ENCODE measurements at places on chromosomes 1 and 21.

GRCh38 chr1:169048043-169048442, 58.4 kb upstream of the ATP1B1 start:
- DNase-seq, result peak; percentile 76

GRCh38 chr1:225772848-225773247, 4.8 kb upstream of the SRP9 start:
- no peak for DNase-seq

DNA sequence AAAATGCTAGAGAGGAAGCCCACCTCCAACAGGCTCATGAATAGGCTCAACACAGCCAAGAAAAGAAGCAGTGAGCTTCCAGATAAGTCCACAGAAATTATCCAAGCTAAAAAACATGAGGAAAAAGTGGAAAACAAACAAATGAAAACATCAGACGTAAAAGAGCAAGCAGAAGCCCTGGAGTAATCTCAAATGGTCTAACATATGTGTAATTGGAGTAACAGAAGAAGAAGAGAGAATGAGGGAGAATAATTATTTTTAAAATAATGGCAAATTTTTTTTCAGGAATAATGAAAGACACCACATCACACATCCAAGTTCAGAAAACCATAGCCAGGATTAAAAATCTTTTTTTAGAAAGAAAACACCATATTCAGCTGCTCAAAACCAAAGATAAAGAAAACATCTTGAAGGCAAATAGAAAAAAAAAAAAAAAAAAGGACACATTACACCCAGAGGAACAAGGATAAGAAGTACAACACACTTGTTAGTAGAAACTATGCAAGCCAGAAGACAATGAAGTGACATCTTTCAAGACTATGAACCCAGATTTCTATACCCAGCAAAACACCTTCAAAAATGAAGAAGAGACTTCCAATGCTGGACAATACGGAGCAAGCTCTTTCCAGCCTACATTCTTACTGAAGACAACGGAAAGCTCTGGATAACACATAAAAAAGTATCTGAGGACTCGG, 10.6 kb upstream of the SUMO3 start:
- no peak for DNase-seq

GRCh38 chr1:79375352-79375751, 368.8 kb upstream of the ADGRL4 start:
- no peak for DNase-seq

DNA sequence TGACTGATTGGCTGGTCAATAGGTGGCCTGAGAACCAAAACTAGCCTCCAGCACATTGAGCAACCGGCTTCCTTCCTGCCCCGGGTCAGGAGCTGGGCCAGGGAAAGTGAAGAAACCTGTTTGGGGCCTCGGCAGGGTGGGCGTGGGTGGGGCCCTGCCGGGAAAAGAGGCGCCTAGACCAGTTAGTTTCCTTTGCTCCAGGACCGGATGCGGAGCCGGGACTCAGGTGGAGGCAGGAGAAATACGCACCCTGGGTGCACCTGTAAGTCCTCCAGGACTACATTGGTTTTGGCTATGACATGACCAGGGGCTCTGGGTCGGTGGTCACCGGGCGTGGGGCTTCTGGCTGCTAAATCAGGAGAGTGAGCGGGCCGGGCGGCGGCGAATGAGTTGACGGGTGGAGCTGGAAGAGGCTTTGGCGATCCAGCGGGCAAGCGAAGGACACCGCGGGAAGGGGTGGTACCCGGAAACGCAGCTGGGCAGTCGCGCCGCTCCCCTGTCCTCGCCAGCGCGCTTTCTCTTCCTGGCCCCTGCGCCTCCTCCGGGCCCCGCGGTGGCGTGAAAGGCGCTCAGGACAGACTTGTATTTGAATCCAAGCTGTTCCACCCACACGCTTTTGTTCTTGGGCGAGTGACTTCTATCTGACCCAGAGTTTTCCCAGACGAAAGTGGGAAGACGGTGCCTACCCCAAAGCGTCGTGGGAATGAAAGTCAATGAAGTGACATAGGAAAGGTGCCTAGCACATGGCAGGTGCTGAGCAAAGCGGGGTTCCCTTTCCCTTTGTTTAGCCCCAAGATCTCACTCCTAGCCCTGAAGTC, 30.6 kb upstream of the JUN start:
- DNase-seq, result peak; percentile 26

- no peak for DNase-seq
Measured at GRCh38 chr1:12654004-12654567, 10.2 kb downstream of the AADACL4 start.

DNA sequence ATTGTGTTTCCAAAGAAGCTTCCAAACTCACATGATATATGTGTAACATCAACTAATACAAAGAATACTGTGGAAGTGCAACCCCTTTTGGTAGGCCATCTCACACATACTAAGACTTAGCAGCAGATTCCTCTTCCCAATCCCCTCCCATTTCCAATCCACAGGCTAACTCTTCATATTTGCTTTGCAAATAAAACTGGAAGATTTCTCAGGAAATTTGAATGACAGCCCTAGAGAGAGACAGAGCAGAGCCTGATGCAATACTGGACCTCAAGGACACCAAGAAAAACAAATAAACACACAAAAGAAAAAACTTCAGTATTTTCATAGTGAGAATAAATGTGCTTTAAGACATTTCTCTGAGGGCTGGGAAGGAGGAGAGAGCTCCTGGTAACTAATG, 190.2 kb upstream of the BRINP3 start:
- DNase-seq, result no peak

GRCh38 chr1:37722181-37723071, 30.1 kb downstream of the CDCA8 start:
- DNase-seq, result no peak

GRCh38 chr1:17768651-17769241, 13.6 kb downstream of the ACTL8 start:
- peak; percentile 84 for DNase-seq

GRCh38 chr1:53327182-53327913, 522 bp downstream of the LRP8 start:
- DNase-seq, result peak; percentile 37

DNA sequence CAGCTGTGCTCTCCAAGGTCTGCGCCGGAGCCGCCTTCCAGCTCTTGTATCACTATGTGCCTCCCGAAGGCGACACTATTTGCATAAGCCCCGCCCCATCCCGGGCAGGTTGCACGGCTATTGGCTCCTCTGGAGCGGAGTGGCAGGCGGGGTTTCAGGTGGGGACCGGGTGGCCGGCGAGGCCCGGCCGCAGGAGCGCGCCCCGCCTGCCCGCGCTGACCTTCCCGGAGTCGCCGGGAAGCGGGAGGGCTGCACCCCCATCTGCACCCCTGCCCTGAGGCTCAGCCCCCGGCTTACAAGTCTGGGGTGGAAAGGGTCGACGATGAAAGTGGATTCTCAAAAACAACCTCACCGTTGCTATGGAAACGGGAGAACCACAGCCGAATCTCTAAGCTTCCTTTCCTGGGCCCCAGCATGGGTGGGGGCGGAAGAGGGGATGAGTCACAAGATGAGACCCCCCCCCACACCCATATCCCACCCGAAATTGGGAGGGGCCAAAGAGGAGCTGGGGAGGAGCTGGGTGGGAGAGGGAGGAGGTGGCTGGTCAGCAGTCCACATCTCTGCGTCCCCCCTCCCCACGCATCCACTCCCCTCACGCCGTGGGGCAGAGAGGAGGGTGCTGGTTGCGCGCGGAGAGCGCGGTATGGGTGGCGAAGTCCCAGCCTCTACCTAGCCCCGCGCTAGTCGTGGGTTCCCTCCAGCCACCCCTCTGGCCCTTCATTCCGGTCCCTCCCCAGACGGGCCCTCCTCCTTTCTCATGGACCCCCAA, at the start of gene HPCAL4:
TSS of gene HPCAL4 (minus strand) at position 51 of the 769 bp plus-strand sequence. CDS start 6,830 bp downstream, outside the sequence.
- peak; percentile 89 for DNase-seq

- DNase-seq, result no peak
Measured at GRCh38 chr1:113215015-113215414, 142.0 kb downstream of the LRIG2 start.

GRCh38 chr1:100277866-100278265, 11.8 kb downstream of the RTCA start:
- no peak for DNase-seq

DNA sequence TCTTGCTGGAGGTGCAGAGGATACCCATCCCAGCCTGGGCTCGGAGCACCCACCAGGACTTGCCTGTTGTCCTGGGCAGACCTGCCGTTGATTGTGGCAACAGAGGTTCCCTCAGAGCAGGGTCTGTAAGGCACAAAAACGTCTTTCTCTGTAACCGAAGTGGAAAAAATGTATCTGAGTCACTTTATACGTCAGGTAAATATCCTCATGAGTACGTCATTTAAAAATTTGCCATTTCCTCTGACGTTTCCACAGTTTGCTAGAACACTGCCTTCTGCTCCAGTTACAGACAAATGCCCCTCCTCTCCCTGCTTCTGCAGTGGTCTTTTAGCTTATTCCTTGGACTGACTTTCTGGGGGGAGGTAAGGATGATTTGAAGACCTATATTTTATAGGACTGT, 326.8 kb downstream of the HHAT start:
- no peak for DNase-seq

GRCh38 chr1:1768249-1768992, 9.8 kb downstream of the NADK start:
- no peak for DNase-seq

DNA sequence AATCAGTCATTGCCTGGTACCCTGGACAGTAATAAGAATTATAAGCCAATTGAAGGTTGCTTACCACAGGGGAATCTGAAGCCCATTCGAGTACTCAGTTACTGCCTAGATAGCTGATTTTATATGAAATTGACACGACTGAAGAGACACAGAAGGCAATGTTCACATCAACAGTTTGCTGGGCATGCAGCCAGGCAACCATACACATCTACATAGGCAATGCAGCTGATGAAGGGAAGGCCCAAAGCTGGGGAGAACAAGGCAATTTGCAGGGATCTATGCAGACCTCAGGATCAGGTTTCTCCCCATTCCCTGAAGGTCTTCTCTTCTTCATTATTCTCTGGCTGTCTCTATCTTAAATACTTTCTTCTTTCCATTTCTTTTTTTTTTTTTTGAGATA, 448.7 kb downstream of the PTBP2 start:
- DNase-seq, result no peak

DNA sequence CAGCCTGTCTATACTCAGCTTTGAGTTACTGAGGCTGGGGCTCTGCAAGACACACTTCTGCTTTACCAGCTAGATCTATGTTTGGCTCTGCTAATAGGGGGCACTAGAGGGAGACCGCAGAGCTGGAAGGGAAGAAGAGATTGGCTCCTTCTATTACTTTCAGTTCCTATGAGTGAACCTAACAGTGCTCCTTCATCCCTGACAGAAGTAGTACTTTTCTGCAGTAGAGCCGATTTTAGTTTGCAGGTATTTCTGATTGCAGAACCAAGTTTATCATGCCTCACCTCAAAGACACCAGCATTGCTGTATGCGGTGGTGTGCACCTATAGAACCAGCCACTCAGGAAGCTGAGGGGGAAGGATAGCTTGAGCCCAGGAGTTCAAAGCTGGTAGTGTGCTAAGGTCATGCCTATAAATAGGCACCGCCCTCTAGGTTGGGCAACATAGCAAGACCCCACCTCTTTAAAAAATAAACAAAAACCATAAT, 5.7 kb upstream of the ZDHHC18 start:
- no peak for DNase-seq

- no peak for DNase-seq
Measured at GRCh38 chr1:206012086-206012859, 9.1 kb upstream of the RAB7B start.

DNA sequence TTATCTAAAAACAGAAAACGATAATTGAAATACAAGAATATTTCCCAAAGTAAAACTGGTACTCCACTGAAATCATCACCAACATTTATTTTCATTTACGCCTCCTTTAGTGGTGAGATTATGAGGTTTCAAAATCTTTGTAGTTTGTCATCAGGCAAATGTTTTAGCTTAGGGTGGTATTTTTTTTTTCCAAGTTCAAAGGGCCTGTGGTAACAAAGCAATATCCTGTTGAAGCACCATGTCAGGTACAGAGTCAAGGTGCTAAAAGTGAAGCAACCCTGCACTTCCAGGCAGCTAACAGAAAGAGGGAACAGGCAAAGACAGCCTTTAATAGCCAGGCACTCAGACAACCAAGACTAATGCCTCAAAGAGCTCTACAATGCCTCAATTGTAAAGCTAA, 89.2 kb downstream of the JAK1 start:
- DNase-seq, result no peak

DNA sequence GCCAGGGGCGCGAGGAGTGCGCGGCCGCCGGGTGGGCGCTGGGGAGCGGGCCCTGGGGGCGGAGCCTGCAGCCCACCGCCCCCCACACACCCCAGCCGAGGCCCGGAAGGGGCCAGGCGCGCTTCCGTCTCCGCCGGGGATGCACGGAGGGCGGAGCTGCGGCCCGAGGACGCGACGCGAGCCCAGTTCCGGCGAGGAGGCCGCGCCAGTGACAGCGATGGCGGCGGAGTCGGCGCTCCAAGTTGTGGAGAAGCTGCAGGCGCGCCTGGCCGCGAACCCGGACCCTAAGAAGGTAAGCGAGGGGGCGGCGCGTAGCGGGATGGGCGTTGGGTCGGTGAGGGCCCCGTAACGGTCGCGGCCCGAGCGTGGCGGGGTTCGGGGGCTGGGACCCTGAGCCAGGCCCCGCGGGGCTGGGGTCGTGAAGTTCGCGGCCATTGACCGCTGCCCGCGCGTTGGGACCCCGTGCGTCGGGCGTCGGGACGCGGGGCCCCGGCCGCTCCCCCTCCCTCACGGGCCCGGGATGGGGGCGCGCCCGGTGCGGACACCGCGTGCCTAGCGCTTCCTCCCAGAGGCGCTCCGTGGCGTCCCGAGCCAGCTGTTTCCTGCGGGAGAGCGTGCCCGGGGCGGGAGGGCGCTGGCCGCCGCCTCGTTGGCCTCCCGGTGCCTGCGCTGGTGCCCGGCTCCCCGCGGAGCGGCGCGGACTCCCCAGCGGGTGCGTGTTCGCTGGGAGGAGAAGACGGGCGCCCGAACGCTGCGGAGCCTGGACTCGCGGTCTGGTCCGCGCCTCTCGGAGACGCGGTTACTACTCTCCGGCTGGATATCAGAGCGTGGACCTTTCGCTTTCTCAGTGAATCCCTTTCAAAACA, at the start of gene ELOA:
TSS of gene ELOA (plus strand) at position 185 of the 866 bp plus-strand sequence. CDS start at position 218, 33 bp downstream.
- peak; percentile 75 for DNase-seq

DNA sequence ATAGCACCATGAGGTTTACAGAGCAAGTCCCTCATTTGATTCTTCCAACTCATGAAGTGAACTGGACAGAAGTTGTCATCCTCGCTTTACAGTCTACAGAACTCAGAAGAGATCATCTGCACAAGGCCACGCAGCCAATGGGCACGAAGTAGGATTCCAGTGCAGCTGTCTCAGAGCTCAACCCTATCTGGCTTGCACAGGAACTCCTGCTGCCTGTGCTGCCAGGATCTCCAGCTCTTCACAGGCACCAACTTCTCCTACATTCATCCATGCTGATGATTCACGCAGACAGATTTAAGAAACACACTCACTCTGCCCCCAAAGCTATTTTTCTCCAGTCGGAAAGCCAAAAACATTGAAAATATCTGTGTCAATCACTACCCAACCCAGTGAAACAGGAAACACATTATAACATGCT, 157.0 kb downstream of the RERE start:
- DNase-seq, result peak; percentile 83

- no peak for DNase-seq
Measured at GRCh38 chr21:44896561-44897286, 23.2 kb upstream of the PTTG1IP start.

- peak; percentile 43 for DNase-seq
Measured at GRCh38 chr1:84078108-84078841, 65.8 kb upstream of the PRKACB start.

Data from kidney tubule cell (primary cell).